Stimulated activated CD8-positive, alpha-beta memory T cell treated with anti-CD3 and anti-CD28 coated beads, Interleukin-2, amount 100 ng/mL, for 1 hour (primary cell): ENCODE measurements at places on chromosomes 7 and 10.

DNA sequence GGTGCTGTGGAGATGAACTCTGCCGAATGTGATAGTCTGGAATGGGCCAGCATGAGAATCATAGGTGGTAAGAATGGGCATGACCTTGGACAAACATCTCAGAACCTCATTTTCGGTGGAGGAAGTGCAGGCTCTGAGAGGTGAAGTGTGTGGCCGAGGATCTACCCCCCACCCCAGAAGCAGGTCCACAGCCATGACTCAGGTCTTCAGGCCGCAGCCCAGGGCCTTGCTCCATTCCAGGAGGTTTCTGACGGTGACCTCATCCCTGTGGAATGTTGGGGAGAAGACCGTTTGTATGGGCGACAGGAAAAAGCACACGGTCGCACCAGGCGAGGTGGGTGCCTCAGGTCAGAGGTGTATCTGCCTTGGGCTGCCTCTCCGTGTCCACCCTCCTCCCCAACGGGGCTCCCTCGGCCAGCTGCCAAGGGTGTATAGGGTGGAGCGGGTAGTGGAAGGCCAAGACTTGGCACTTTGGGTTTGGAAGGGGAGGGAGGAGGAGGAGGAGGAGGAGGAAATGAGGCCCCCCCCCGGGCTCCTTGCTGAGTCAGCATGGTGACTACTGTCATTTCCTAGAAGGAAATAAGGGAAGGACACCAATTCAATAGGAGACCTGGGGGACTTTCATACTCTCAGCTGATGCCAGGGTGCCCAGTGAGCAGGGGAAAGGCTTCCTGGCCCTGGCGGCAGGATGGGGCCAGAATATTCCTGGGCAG, 168.0 kb upstream of the RHEB start:
- DNase-seq, result no peak

GRCh38 chr7:136230210-136230609, 253.1 kb upstream of the MTPN start:
- no peak for DNase-seq

DNA sequence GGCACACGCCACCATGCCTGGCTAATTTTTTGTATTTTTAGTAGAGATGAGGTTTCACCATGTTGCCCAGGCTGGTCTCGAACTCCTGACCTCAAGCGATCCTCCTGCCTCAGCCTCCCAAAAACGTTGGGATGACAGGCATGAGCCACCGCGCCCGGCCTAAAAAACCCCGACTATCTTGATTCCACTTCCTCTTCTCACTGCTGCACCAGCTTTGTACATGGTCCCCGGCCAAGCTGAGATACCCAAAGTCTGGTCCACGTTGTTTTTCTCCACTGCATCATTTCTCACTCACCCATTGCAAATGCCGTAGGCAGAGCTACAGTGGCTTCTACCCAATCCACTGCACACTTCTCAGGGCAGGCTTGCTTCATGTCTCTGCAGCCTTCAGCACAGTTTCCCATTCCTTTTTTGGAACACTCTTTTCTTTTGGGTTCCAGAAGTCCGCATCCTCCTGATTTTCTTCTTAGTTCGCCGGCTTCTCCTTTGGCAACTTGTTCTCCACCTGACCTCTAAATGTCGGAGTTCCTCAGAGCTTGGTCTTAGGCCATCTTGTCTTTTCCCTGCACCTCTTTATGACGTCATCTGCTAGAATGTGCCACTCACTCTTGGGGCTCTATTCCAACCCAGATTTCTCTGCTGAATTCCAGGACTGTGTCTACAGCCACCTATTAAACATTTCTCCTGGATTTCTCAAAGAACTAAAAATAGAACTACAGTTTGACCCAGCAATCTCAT, 6.0 kb upstream of the GNB2 start:
- no peak for DNase-seq

DNA sequence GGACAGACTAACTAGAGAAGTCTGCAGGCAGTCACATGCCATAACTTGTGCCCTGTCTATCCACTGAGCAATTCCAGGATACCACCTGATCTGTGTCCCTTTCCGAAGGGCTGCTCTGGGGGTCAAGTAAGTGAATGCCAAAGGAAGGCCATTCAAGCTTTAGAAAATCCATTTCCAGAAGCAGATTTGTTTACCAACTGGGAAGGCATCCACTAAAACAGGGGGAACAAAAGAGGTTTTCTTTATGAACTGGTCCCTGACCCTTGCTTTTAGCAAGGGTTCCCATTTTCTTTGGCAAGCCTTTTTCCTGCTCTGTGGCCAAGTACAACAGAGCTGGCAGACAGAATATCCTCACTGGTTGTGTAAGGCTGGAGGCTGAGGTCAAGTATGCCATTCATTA, 36.5 kb downstream of the ITPRID1 start:
- DNase-seq, result no peak

GRCh38 chr10:58543141-58543540, 30.5 kb downstream of the BICC1 start:
- DNase-seq, result no peak

GRCh38 chr10:14220026-14220425, 110.7 kb downstream of the FRMD4A start:
- no peak for DNase-seq

GRCh38 chr7:74364061-74364460, 74.9 kb downstream of the CLIP2 start:
- no peak for DNase-seq

- DNase-seq, result no peak
Measured at GRCh38 chr7:50268223-50268622, 36.3 kb upstream of the IKZF1 start.

DNA sequence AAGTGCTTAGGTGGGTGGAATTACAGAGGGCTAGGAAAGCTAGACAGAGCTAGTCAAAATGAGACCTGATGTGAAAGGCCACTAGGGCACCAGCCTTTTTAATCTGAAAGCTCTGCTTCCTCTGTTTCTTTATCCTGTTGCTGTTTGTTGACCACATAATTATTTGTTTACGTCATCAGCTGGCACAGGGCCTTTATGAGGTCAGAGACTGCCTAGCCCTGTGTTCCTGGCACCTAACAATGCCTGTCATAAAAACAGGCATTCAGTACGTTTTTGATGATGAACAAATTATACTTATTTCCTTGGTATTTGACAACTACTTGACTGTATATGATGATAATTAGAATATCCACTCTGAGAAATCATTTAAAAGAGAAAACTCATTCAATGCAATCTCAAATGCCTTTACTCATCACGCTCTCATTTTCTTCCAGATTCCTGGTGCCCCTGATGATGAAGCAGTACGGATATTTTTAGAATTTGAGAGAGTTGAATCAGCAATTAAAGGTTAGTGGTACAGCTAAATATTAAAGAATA, 26.0 kb downstream of the RBM17 start:
- DNase-seq, result no peak

- no peak for DNase-seq
Measured at GRCh38 chr7:104267701-104268368, 60.0 kb upstream of the ORC5 start.

- no peak for DNase-seq
Measured at GRCh38 chr7:151822541-151823181, 54.3 kb downstream of the PRKAG2 start.
